ENCODE measurements at places on chromosomes 11 and 22.

GRCh38 chr11:110428956-110429730 lies 605 bp upstream of the FDX1 start:
- no peak for DNase-seq

DNA sequence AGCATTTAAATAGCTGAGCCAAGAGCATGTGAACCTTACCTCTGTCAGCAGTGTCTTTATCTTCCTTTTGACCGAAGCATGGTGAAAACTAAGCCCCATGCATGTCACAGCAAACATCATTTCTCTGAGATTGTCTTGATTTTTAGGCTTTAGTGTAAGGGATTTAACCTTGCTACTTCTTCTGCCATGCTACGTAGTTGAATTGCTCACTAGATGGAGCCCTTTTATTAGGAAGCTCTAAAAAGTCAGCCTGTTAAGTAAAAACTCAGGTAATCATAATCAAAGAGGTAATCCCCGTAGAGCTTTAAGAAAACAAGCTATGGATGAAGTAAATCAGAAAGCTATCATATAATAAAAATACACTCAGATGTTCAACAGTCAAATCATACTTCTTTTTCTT lies 149.5 kb downstream of the PGR start:
- DNase-seq, result no peak

GRCh38 chr11:970319-970871 lies 44.7 kb downstream of the AP2A2 start:
- DNase-seq, result no peak

DNA sequence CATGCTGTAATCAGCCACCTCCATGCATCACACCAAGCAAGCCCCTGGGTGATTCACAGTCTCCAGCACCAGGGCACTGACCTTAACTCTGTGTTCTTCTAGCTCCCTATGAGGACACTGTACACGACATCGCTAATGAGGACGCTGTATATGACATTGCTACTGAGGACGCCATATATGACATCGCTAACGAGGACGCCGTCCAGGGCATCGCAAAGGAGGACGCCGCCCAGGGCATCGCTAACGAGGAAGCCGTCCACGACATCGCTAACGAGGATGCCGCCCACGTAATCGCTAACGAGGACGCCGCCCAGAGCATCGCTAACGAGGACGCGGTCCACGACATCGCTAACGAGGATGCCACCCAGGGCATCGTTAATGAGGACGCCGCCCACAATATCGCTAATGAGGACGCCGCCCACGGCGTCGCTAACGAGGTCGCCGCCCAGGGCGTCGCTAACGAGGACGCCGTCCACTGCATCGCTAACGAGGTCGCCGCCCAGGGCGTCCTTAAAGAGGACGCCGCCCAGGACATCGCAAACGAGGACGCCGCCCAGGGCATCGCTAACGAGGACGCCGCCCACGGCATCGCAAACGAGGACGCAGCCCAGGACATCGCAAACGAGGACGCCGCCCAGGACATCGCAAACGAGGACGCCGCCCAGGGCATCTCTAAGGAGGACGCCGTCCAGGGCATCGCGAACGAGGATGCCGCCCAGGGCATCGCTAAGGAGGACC lies 34.5 kb upstream of the DGCR6L start:
- DNase-seq, result no peak

GRCh38 chr22:20107471-20107901 lies 8.4 kb upstream of the RANBP1 start:
- no peak for DNase-seq

GRCh38 chr11:112805658-112806057 lies 155.6 kb upstream of the NCAM1 start:
- no peak for DNase-seq

DNA sequence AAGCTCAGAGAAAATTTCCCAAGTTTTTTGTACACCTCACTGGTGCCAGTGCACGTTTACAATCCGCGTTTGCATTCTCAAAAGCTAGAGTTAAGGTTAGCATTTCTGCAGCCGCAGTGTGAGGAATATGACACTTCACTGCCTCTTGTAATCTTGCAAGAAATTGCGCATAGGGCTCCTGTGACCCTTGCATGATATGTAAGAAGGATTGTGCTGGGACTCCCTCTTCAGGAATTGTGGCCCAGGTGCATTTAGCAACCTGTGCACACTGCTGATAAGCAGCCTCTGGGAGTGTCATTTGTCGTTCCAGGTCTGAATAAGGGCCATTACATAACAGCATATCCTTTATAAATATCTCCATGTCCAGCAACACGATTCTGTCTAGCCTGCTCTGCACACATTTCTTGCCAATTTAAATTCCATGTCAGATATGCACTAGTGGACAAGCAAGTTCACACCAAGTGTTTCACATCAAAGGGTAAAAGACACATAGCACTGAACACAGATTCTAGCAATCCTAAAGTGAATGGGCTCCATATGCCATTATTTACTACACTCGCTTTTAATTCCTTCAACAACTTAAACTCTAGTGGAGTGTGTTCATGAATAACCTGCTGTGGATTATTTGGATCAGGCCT lies 69.2 kb upstream of the INCENP start:
- no peak for DNase-seq

- DNase-seq, result no peak
Measured at GRCh38 chr22:38133331-38133730, 22.8 kb upstream of the BAIAP2L2 start.

- DNase-seq, result peak; percentile 60
Measured at GRCh38 chr11:31397239-31397834, 27.7 kb downstream of the DNAJC24 start.

- DNase-seq, result no peak
Measured at GRCh38 chr11:2916892-2917645, 12.2 kb downstream of the PHLDA2 start.

GRCh38 chr11:20024172-20024935 lies 135.9 kb downstream of the DBX1 start:
- DNase-seq, result no peak

GRCh38 chr11:75792127-75792731 lies 22.8 kb upstream of the UVRAG start:
- DNase-seq, result no peak

DNA sequence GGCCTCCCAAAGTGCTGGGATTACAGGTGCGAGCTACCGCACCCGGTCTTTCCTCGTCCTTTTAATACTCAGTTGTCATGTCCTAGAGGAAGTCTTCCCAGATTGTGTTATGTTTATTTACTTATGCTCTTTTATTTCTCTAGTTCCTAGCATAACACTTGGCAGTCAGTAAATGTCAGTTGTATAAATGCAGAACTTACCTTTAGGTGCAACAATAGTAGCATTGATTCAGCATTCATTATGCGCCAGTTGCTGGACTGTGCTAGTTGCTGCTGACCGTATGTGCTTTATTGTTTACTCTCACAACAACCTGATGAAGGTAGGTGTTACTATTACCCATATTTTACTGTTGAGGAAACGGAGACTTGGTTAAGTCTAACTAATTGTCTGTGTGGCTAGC lies 20.8 kb downstream of the QSER1 start:
- no peak for DNase-seq

DNA sequence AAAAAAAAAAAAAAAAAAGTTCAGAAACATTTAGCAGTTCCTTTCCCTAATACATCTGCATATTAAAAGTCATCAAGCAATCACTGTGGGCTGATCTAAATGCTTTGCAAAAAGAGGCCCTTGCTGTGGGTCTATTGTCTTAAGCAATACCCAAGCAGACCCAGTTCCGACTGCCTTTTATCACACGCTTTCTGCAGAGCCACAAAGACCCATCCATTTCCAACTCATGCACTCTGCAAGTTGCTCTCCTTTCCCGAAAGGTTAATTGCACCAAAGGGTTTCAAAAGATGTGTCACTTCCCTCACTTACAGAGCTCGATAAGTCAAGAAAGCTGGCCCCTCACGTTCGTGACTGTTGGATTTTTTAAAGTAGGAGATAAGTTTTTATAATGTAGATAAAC lies 138.9 kb downstream of the MPPED1 start:
- no peak for DNase-seq

- peak; percentile 55 for DNase-seq
Measured at GRCh38 chr22:46577368-46578249, 40.2 kb upstream of the CELSR1 start.

GRCh38 chr22:26853495-26853894 lies 196.1 kb downstream of the MIAT start:
- no peak for DNase-seq

- DNase-seq, result no peak
Measured at GRCh38 chr22:36292823-36293530, 40.0 kb downstream of the APOL1 start.

DNA sequence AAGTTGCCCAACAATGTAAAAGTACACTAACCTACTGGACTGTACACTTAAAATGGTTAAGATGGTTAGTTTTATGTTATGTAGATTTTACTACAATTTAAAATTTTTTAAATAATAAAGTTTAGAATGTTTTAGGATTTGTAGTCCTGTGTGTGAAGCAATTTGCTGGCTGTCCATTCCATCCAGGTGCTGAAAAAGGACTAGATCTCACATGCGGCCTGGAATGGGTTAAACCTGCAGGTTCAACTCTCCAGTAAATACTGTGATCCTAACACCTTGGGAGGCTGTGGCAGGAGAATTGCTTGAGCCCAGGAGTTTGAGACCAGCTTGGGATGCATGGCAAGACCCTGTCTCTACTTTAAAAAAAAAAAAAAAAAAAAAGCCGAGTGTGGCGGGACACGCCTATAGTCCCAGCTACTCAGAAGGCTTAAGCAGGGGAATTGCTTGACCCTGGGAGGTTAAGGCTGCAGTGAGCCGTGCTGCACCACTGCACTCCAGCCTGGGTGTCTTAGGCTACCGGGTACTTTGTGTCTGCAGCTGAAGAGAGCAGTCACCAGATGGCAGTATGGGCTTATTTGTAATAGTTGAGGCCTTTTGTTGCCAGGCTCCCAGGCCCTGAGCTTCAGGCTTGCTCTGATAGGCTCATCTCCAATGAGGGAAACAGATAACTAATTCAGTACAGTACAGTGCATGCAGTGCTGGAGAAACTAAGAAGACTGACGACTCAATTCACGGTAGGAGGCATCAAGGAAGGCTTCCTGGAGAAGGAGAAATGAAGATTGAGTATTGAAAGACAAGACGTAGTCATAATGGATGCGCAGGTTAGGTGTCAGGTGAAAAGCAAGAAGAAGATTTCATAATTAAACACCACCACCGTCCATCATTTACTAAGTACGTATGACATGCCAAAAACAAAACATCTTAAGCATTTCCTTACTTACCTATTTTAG lies 64.7 kb upstream of the ASPHD2 start:
- DNase-seq, result peak; percentile 91

- no peak for DNase-seq
Measured at GRCh38 chr11:102268985-102269470, 48.3 kb upstream of the BIRC3 start.
